ENCODE measurements at places on chromosomes 7 and 10.

GRCh38 chr10:118314882-118315281, 27.2 kb downstream of the FAM204A start:
- no peak for DNase-seq

- DNase-seq = no peak
Measured at GRCh38 chr10:66337211-66337610, 588.6 kb upstream of the LRRTM3 start.

GRCh38 chr7:25725451-25725850, 426.5 kb upstream of the NFE2L3 start:
- no peak for DNase-seq

GRCh38 chr7:63887031-63887430, 111.6 kb upstream of the ZNF722 start:
- DNase-seq = no peak

GRCh38 chr10:121648493-121648892, 50.2 kb upstream of the FGFR2 start:
- no peak for DNase-seq

- DNase-seq = no peak
Measured at GRCh38 chr10:86905429-86905828, 52.0 kb downstream of the MMRN2 start.

DNA sequence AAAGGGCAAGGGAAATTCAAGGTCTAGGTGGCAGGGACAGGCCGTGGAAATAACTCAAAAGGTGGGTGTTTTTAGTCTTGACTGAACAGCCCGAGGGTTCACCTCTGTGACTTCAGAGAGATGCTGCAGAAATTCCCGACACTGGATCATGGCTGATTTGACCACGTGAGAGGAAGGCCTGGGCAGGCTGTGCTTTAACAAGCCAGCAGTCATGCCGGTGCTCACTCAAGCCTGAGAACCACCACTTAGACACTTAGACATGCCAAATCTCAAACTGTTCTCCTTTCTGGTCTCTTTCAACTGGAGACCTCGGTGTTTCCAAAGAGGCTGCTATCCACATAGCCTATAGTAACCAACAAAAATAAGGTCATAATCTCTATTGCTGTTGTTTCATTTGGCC, 15.4 kb downstream of the TECTB start:
- DNase-seq = no peak

GRCh38 chr7:27103489-27104226, 1.2 kb upstream of the HOXA2 start:
- DNase-seq = peak; percentile 53

DNA sequence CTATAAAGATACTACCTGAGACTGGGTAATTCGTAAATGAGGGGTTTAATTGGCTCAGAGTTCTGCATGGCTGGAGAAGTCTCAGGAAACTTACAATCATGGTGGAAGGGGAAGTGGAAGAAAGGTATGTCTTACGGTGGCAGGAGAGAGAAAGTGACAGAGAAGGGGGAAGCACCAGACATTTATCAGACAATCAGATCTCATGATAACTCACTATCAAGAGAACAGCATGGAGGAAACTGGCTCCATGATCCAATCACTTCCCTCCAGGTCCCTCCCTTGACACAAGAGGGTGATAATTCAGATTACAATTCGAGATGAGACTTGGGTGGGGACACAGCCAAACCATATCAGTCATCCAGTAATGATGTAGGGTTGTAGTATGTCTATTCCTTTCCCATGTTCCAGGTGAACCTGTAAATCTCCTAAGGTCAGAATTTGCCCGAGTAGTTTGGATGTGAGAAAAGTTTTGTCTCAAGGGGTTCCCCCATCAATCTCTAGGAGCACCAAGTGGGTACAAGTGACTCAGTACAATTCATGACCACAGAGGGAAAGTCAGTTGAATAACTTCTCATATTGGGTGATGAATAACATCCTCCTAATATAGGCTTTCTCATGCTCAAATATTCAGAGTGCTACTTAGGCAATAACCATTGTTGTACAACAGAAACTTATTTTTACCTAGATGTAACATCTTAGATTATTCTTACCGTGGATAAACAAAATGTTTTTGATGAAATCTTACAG, 39.7 kb upstream of the MTPN start:
- no peak for DNase-seq

- DNase-seq = no peak
Measured at GRCh38 chr7:123329988-123330643, 130.3 kb upstream of the SLC13A1 start.

- DNase-seq = no peak
Measured at GRCh38 chr10:78269060-78269459, 235.4 kb downstream of the RPS24 start.

DNA sequence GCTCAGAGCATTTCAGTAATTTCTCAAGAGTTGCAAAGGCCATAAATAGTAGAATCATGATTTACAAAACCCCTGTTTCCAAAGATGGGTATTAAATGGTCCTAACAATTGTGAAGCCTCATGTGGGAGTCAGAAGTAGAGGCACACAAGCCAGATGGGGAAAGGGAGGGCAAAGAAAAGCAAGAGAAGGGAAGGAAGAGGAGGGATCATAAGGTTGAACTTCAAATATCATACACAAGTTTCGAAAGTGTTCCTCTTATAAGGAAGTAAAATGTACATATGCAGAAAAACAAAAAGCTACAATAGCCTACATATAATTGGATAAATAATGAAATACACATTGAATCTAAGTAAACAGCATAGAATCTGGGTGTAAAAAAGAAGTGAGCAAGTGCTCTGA, 6.0 kb downstream of the LIPN start:
- no peak for DNase-seq

GRCh38 chr10:17585016-17585415, 32.2 kb downstream of the HACD1 start:
- DNase-seq = no peak

GRCh38 chr7:92034116-92034515, 93.5 kb downstream of the AKAP9 start:
- peak; percentile 74 for DNase-seq

DNA sequence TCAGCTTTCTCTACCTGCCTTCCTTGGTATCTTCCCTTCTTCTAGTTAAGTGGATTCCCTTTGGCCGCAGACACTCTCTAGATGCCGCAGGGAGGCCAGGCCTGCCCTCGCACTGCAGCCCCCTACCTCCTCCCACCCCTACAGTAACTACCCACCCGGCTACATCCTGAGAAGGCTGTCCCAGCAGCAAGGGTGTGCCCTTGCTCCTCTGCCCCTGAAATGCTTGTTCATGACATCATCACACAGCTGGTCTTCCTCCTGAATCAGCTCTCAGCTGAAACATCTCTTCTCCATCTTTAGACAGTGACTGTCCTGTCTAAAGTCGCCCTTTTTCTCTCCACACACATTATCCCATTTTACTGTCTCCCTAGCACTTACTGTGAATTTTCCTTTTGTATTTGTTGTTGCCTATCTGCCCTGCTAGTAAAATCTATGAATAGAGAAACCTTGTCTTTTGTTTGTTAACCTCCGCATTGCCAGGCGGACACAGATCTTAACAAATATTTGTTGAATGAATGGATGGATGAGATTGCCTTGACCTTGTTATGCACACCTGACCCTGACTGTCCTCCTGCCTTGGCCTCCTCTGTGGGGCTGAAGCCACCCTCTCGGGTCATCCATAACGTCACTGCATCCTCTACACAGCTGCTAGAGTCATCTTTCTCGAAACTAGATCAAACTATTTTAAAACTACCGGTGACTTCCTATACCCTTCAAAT, 108.9 kb upstream of the GATA3 start:
- peak; percentile 16 for DNase-seq

- DNase-seq = no peak
Measured at GRCh38 chr7:144730224-144730623, 105.6 kb downstream of the TPK1 start.

All from fibroblast of the aortic adventitia (primary cell).